ENCODE measurements at places on chromosomes 6 and 20.

- DNase-seq = no peak
Measured at GRCh38 chr6:39037707-39038106, 10.9 kb upstream of the GLP1R start.

GRCh38 chr6:14876778-14877613 lies 368.9 kb upstream of the JARID2 start:
- peak; percentile 40 for DNase-seq

DNA sequence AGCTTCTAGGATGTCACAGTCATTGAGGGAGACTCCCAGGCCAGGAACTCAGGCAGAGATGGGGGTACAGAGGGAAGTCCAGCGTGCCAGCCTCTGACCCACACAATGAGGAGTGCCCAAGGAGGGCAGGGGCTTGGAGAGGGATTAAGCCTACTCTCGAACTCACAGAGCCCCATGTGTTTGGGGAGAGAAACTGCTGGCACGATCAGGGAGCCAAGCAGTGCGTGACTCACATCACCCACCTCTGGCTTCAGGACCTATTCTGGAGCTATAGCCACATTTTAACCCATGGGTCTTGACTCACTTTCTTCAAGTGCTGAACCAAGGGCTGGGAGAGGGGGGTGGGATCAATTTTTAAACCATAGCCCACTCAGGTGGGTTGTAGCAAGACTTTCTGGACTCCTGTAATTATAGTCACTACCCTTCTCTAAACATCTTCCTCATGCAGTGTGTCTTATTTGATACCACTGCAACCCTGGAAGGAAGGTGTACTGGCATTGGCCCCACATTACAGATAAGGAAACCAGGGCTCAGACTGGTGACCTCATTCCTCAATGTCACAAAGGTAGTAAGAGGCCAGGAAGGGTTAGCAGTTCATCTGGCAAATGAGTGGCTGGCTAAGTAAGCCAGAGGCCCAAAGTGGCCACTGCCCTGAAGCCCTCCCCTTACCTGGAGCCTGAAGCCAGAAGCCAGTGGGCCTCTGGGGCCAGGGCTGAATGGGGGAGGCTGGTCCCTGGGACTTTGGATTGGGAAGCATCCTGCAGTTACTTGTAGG lies 12.0 kb downstream of the FOXP4 start:
- DNase-seq = no peak

GRCh38 chr6:162960679-162961457 lies 233.1 kb downstream of the PACRG start:
- DNase-seq = no peak

GRCh38 chr20:23200413-23200812 lies 114.3 kb upstream of the CD93 start:
- DNase-seq = no peak

- DNase-seq = no peak
Measured at GRCh38 chr6:328136-328670, 35.9 kb downstream of the DUSP22 start.

GRCh38 chr6:30935018-30935417 lies 3.0 kb upstream of the SFTA2 start:
- DNase-seq = no peak

- no peak for DNase-seq
Measured at GRCh38 chr6:20850686-20851416, 316.6 kb downstream of the CDKAL1 start.
